ENCODE measurements at places on chromosomes 16 and 17. TPM values are rescaled to one million over a fixed set of nuclear protein-coding genes. Genes with fewer than 3 reads are reported as not detected.

Gene DYNLRB2
- not detected for total RNA-seq

Gene HOXB5
- total RNA-seq: not detected

Gene KRTAP9-4
- not detected for total RNA-seq

Gene TPSD1
- total RNA-seq: not detected

GRCh38 chr17:19978209-19978802, 678 bp upstream of the AKAP10 start:
- DNase-seq: no peak

DNA sequence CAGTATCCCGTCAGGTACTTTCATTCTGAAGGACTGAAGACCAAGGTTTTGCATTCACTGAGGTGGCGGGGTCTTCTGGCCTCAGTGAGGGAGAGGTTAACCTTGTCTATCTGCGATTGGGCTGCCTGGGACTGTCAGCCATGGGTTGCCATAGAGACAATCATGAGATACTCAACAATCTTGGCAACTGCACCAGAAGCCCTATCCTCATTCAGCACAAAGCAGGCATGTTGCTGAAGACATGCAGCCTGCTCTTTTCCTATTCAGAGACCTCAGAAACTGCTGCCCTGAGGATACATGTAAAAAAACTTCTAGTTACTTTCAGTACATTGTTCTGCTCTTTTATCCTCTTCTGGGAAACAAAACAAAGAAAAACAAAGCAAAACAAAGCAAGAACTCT, 146.3 kb upstream of the PIRT start:
- no peak for DNase-seq

All from T-helper 17 cell (primary cell).